Activated naive CD4-positive, alpha-beta T cell treated with anti-CD3 and anti-CD28 coated beads, Interleukin-2, amount 10 ng/mL, durations not matched to agents 7 days and 5 days (primary cell): ENCODE measurements at places on chromosomes 3 and 15.

DNA sequence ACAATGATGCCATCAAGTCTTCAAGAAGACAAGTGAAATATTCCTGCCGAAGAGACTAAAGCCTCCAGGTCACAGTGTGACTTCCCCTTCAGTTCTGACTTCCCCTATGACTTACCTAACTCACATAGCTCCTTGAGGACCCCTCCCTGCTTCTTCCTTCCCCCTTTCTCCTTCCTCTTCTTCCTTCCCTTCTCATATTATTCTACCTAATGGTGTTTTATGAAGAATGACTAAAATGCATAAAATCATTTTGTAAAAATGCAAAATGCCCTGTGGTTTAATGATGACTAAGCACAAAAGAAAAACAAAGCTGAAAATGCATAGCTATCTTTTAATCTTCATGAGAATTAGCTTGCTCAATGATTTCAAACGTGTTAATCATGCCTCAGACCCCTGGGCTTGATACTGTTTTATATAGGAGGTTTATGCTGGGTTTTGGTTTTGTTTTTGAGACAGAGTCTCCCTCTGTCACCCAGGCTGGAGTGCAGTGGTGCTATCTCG is 26.1 kb upstream of the TM4SF4 start:
- DNase-seq: no peak

DNA sequence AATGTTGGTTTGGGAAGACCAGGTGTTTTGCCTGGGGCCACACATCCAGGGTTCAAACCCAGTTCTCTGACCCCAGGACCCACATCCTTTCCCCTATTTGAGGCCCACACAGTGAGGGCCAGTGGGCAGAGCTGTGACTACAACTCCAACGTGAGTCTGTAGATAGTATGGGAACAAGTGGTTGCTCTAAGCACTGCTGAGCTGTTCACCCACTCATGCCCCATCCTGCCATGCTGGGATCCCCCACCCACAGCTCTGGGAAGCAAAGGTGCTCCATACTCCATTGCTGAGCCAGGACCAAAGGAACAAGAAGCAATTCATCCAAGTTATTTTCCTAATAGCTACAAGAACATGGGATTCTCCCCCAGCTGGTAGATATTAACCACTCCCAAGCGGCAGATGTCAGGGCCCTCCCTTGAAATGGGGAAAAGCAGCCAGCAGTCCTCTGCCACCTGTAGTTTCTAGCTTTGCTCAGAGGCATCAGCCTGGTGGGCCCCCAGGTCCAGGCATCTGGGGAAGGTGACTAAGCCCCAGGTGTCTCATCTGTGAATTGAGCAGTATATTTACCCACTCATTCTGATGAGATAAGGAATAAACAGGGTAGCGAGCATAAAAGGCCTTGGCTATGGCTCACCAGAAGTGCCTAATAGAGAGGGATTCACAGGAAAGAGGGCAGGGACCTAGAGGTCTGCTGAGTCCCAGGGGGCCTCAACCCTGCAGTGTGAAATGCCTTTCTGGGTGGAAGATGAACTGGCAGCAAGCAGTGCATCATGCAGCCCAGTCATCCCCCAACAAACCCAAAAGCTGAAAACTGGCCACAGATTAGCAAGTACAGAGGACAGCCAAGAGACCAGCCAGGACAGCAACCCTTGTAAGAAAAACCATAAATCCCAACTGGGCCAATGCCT is 33.4 kb downstream of the POC1A start:
- DNase-seq: no peak

DNA sequence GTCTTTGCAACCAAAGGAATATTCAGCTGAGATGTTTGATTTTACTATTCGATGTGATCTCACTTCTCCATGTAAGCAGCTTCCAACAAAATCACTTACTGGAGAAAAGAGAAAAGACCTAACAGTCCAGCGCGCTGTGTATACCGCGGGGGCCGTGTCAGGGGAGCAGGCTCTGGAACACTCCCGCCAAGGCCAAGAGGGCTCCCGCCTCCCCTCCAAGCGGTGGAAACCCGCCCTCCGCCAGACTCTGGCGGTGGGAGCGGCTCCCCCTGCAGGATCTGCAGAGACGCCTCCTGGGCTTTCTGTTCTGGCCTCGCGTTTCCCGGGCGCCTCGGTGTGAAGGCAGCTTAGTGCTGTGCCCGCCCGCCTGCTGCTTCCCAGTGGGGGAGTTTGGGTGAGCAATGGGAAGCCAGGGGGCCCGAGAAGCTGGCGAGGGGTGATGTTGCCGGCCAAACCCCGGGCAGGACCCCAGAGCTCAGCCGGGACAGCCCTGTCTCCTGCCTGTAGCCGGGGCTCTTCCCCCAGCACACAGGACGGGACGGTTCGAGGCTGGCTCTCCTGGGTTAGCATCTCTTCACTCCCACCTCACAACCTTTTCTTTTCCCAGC is 36.3 kb downstream of the CHST14 start:
- DNase-seq: peak; percentile 78

DNA sequence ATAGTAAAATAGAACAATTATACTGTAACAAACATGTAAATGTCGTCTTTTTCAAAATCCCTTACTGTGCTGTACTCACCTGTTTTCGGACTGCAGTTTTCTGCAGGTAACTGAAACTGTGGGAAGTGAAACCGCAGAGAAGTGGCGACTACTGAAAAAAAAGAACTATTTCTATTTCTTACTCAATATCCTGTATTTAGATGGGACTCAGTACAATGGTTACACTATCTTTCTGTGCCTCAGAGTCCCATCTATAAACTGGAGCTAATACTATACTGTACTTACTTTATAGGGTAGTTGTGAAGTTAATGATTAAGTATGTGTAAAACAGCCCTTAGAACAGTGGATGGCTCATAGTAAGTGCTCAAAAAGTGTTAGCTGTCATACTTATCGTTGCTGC is 14.3 kb upstream of the P2RY12 start:
- DNase-seq: no peak

- no peak for DNase-seq
Measured at GRCh38 chr15:48643776-48644466, 1.6 kb downstream of the FBN1 start.

DNA sequence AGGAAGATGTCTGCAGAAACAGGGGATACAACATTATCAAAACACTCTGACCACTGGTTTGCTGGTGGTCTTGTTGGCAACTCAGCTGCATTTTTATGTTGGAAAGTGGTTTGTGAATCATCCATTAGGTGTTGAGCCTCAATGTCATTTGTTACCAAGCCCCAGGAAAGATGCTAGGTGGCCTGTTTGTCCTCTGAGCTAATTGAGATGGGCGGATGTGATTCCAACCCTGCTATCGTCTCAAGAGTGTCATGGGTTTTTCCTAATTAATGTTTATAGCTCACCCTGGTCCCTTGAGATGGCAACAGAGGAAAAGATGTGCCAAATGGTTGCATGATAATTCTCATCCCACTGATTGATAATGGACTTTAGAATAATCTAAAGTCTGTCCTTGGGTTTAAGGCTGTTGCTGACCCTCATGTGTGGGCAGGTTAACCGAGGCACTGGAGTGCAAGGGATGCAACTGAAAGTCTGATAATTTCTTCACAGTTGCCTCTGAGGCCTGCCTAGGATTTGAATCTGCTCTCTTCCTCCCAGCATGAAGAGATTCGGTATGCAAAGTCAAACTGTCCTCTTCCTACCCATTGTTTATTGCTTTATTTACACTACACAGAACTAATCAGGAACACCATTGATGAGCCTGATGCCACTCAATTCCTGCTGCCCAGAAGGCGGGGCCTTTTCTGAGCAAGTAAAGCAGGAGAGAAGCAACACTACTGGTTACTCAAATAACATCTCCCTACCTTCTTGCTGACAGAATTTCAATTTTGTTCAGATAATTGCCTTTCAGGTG is 166.2 kb upstream of the TBC1D5 start:
- DNase-seq: no peak
